ENCODE measurements at places on chromosomes 4 and X.

- no peak for DNase-seq
These were observed 2.4 kb downstream of the ANKRD50 start for GRCh38 chr4:124710015-124710741.

DNA sequence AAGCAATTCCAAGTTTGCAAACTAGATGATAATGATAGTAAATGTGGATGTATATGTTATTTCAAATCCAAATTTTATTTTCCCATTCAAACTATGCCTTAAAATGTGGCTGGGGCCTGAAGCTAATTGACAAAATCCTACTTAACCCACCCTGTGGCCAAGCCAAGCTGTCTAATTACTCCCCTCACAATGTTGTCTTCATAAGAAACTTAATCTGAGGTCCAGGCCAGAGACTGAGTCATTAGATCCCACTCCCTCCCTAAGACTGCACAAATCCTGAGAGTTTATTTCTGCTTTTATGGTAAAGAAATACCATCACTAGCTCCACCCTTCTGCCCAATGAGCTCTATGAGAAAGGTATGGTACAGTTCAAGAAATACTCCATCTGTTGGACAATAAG lies 16.6 kb downstream of the SMPX start:
- DNase-seq = no peak

DNA sequence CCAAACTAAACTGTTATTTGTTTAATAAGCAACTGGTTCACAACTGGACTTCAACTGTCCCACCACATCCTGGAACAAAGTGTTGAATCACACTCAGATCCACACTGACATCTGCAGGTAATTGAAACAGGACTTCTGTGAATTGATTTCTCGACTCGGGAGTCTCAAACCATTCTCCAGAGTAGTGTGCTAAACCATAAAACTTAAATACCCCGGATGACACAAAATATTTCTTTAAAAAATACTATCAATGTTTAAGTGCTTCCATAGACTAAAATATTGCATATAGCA lies 95.4 kb upstream of the PLAC1 start:
- no peak for DNase-seq

DNA sequence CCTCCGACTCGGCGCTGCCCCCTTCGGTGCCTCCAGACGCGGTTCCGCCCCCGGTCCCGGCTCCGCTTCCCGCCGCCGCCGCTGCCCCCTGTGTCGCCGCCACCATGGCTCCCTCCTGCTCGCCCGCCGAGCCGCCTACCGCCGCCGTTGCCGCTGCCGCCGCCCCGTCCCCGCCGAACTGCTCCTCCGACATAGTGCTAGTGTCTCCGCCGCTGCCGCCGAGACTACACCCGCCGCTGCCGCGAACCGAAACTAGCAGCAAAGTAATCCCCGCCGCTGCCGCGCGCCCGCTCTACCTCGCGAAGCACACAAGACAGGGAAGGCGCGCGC lies 340 bp downstream of the HNRNPD start:
- no peak for DNase-seq

DNA sequence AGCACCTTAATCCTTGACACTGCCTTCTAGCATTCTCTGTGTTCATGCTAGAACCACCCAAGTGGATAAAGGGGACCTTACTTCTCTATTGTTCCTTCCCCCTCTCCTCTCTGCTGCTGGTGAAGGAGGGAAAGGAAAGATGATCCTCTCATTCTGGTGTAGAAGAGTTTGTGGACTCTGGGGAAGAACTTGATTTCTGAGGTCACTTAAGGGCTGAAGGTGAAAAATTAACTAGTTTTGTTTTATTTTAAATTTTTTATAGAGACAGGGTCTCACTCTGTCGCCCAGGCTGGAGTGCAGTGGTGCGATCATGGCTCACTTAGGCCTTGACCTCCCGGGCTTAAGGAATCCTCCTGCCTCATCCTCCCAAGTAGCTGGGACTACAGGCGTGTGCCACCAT lies 29.8 kb downstream of the SMS start:
- no peak for DNase-seq

Measured in HS-27A (cell line).